A172 (cell line): ENCODE measurements at places on chromosomes 1 and 21. TPM values are rescaled to one million over a fixed set of nuclear protein-coding genes. Genes with fewer than 3 reads are reported as not detected.

Gene SRGAP2B
- total RNA-seq = 34.2 and 41.8 TPM in 2 replicates

Gene DDR2
- total RNA-seq = 73.0 and 84.2 TPM in 2 replicates

Gene CBR3
- 28.5 and 31.7 TPM in 2 replicates for total RNA-seq

Gene PTCH2
- not detected in 2 replicates for total RNA-seq

Gene HCRTR1
- total RNA-seq = not detected in 2 replicates
